ENCODE measurements at places on chromosomes 3 and 15. TPM values are rescaled to one million over a fixed set of nuclear protein-coding genes. Genes with fewer than 3 reads are reported as not detected.

DNA sequence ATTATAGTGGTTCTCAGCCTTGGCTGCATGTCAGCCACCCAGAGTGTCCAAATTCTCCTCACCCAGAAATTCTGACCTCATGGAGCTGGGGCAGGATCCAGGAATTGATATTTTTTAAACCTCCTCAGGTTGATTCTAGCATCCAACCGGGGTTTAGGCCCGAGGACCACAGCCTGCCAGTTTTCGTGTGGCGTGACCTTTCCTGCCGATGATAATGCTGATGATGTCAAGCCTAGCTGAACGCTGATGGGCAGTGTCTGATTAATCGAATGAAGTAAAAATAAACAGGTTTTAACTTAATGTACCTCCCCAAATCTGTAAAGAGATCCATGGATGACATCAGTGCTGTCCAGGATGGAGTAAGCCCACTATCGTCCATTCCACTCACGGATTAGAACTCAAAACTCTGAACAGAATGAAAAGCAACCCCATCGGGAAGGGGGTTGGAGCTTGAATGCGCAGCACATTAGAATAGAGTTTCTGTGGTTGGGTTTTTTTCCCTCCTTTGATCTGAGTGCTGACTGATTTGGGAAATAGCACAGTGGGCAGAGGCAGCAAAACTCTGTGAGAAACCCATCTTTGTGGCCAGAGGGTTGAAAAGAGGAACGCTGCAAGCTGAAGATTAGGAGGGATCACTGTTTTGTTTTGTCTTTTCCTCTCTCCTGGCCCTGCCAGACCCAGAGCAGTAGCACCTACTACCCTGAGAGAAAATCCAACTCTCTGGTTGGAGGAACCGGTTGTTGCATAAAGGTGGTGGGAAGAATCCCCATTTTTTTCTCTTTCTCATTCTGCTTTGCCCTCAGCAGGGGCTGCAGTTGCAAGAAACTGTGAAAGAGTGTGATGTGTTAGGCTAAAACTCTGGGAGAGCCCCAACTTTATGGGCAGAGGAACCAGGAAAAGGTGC, 153.9 kb downstream of the APBA2 start:
- no peak for DNase-seq

PAQR5 gene
- 2.0 TPM for polyA plus RNA-seq

DNA sequence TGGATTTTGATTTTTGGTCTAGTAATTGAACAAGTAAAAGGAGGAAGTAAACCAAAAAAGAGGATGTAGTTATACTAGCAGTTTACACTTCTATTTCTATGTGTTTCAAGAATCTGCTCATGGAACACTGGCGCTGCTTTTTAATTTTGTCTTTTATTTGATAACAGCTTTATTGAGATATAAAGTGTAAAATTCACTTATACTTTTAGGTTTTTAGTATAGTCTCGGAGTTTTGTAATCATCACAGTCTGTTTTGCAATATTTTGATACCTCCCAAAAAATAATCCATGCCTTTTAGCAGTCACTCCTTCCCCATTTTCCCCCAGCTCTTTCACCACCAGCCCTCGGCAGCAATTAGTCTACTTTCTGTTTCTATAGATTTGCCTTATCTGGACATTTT, 18.0 kb downstream of the UBE2E2 start:
- DNase-seq = no peak

DNA sequence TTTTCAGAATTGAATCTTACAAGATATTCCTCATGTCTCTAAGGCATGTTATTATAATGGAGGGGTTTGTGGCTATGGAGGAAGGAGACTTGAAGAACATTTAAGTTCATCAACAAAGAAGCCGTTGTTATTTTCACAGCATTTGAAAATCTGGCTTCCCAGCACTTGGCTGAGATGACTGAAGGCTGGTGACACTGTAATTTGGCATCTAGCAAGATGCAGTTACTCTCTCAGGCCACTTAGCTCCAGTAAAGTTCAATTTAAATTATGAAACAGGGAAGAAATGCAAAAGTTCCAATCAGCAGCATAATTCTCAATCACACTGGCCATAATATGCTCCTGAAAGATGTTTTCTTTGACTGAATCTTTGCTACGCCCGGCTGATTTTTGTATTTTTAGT, 139.4 kb upstream of the NUDT16 start:
- DNase-seq = no peak

- DNase-seq = no peak
Measured at GRCh38 chr15:39165020-39165706, 415.7 kb upstream of the THBS1 start.

DNA sequence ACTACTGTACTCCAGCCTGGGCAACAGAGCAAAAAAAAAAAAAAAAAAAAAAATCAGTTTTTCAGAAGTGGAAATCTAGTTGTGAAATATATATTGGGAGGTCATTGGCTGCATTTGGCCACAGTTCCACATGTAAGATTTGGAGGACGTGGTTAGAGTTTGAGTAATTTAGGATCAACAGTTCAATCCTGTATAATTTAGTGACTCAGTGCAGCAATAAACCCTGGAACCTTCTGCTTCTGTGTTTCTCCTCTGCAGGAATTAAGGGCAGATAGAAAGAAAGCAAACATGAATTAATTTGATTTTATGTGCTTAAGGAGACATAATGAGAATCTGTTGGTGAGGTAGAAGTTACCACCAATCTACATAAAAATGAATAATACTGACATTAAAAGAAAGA, 347.0 kb downstream of the PTPRG start:
- no peak for DNase-seq
